ENCODE measurements at places on chromosomes 5 and 9. TPM values are rescaled to one million over a fixed set of nuclear protein-coding genes. Genes with fewer than 3 reads are reported as not detected.

The GMCL2 gene
- not detected for total RNA-seq

The NME5 gene
- total RNA-seq = not detected

The OR13F1 gene
- total RNA-seq = not detected

DNA sequence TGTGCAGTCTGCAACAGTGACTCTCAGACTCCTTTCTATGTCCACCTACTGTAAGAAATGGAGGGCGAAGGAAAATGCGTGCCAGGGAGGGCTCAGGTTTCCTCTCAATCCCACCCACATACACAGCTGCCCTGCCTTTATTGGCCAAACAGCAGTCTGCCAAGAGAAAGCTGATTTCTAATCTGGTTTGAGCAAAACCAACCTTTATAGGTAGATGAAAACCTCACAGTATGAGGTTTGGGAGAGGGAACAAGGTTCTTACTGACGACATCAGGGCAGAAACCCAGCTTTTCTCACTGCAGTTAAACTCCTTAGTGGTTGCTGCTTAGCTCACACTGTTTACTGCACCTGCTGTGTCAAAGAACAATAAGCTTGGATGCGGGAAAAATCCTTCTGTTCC lies 152.3 kb upstream of the KLF9 start:
- no peaks in the 10 kb centered on the region for H3K27me3 ChIP-seq
- DNase-seq = peak; percentile 10

DNA sequence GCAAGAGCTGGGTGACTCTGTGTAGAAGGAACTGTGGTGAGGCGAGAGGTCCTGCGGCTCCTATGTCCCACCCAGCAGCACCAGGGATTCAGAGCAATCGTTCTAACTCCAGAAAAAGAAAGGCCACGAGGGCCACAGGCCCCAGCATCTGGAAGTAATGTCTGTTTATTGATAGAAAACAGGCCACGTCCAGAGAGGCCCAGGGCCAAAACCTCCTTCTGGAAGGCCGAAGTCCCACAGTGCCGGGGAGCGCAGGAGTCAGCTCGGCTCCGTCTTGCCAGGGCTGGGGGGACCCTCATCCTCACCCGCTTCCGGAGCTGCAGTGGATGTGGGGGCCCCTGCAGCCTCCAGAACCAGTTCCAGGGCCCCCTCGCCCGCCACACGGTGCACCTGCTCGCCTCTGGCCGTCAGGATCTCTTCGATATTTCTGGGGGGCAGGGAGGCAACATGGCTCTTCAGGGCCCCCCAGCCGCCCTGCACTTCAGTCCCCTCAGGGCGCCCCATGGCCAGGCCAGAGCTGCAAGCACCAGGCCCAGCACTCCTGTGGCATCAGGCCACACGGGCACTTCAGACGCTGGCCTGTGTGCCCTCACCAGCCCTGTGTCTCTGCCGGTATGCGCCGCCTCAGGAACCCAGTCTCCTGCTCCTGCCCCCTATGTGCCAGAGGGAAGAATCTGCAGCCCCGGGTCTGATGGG lies 1.6 kb downstream of the DNLZ start:
- no peak overlapping the region for H3K4me3 ChIP-seq
- peaks cover 5% of the 10 kb centered on the region for H3K4me1 ChIP-seq
- no peaks in the 10 kb centered on the region for H3K36me3 ChIP-seq
- H3K27ac ChIP-seq = no peak overlapping the region
- H3K27me3 ChIP-seq = no peaks in the 10 kb centered on the region
- DNase-seq = no peak

DNA sequence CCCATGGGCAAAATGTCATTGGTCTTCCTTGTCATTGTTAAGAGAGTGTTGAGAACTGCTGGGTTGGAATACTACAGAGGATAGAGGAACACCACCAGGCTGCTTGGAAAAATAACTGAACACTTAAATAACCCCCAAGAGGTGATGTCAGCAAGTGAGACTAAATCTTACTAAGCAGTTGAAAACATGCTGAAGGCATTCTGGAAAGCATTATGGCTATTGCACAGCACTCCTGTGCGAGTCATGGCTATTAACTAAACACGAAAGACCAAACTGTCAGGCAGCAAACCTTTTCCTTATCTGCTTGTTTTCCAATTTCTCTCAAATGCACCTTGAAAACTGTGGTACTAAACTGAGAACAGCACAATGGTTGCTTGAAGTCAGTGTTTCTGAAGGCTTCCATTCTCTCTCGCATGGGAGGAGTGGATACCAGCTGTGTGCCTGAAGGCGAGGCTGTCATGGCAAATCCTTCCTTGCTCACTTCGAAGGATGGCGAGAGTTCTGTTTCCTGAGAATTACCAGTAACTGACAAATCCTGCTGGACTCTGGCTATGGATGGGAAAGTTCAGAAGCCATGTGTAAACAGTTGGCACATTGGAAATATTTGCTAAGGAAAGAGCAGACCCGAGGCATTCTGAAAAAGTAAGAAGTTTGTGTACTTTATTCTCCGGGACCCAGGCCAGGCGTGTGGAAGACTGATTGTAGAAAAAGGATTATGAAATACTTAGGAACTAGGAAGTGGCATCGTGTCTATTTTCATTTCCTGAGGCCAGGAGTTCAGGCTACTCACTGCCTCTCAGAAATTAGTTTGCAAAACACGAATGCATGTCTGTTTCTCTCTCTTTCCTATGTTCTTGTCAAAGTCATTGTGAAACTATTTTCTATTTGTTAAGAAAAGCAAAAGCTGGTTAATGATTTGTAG lies 182.1 kb downstream of the DMRT2 start:
- no peaks in the 10 kb centered on the region for H3K36me3 ChIP-seq
- H3K4me1 ChIP-seq = no peaks in the 10 kb centered on the region
- no peak for DNase-seq
- H3K27ac ChIP-seq = no peak overlapping the region

DNA sequence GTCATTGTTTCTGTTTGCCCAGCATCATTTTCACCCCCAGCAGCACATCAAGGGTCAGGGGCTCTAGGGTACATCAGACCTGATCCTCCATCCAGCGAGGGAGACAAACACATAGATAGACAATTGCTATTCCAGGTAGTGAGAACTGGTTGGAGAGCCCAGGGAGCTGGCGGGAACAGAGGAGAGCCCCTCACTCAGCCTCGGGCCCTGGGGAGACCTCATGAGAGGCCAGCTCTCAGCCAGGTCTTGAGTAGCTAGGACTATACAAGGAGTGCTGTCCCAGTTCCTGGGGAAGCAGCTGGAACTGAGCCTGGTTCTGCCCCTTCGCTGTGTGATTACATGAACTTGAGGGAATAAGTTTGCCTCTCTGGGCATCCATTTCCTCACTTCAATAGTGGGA lies 80.3 kb downstream of the HRH2 start:
- H3K27ac ChIP-seq = no peak overlapping the region
- no peaks in the 10 kb centered on the region for H3K36me3 ChIP-seq
- DNase-seq = no peak
- no peaks in the 10 kb centered on the region for H3K27me3 ChIP-seq

DNA sequence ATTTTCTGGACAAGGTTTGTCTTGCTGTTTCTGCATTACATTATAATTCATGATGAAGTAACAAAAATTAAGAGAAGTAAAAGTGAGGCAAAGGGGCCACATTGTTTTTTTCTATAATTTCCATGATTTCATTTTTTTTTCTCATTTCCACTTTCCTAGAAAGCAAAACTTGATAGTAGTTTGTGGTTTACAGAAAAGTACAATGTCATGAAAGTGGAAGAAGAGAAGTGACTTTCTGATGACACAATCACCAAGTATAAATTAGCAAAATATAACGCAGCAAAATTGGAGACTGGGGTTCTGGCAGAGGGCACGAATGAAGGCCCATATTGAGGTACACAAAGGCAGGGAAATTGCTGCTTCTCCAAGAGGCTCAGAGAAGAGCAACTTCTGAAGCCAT lies 5.0 kb upstream of the IFNA14 start:
- H3K36me3 ChIP-seq = no peaks in the 10 kb centered on the region
- no peak overlapping the region for H3K27ac ChIP-seq
- no peak for DNase-seq
- no peak overlapping the region for H3K4me3 ChIP-seq

DNA sequence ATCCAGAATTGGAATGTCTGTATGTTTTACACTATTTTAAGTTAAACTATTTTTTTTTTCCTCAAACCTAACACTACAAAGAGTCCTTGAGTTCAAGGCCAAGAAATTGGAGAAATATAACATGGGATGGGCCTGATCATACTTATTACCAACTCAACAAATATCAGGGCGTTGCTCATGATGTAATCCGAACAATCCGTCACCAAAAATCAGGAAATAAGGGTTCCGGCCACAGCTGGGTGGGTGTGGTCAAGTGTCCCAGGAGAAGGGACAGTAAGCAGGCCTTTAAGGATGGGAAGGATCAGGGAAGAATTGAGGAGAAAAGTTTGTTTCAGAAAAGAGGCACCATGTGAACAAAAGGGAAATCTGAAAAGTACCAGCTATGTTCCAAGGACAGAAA lies 29.8 kb downstream of the MED27 start:
- no peak overlapping the region for H3K4me3 ChIP-seq
- no peak for DNase-seq
- no peak overlapping the region for H3K27ac ChIP-seq
- no peaks in the 10 kb centered on the region for H3K36me3 ChIP-seq

DNA sequence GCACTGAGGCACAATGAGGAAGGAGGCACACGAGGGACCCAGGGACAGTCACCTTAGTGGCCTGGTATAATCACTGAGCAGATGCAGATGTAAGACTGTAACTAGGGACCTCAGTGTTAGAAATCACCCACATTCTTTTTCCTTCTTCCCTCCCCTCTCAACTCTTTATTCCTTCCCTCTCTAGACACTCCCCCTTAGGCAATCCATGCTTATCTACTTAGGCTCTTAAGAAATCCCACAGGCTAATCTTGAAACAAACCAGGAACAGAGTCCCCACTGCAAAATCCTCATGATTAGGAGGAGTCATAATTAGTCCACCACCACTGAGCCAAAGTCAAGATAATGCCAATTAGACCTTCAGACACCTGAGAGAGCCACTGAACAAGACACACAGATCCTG lies 84.7 kb downstream of the ELAVL2 start:
- no peaks in the 10 kb centered on the region for H3K4me1 ChIP-seq
- DNase-seq = no peak
- no peaks in the 10 kb centered on the region for H3K36me3 ChIP-seq
- no peak overlapping the region for H3K4me3 ChIP-seq

- no peaks in the 10 kb centered on the region for H3K4me1 ChIP-seq
- no peak for DNase-seq
- no peak overlapping the region for H3K27ac ChIP-seq
- no peaks in the 10 kb centered on the region for H3K27me3 ChIP-seq
Measured at GRCh38 chr5:10856071-10856470, 95.0 kb upstream of the DAP start.

- no peaks in the 10 kb centered on the region for H3K4me1 ChIP-seq
- peaks cover 30% of the 10 kb centered on the region for H3K36me3 ChIP-seq
- no peak overlapping the region for H3K4me3 ChIP-seq
- DNase-seq = no peak
Measured at GRCh38 chr5:43290726-43291125, 22.5 kb downstream of the HMGCS1 start.

- H3K4me3 ChIP-seq = no peak overlapping the region
- H3K27ac ChIP-seq = no peak overlapping the region
- no peak for DNase-seq
- H3K36me3 ChIP-seq = no peaks in the 10 kb centered on the region
- no peaks in the 10 kb centered on the region for H3K4me1 ChIP-seq
Measured at GRCh38 chr5:11384441-11385250, 519.6 kb downstream of the CTNND2 start.

DNA sequence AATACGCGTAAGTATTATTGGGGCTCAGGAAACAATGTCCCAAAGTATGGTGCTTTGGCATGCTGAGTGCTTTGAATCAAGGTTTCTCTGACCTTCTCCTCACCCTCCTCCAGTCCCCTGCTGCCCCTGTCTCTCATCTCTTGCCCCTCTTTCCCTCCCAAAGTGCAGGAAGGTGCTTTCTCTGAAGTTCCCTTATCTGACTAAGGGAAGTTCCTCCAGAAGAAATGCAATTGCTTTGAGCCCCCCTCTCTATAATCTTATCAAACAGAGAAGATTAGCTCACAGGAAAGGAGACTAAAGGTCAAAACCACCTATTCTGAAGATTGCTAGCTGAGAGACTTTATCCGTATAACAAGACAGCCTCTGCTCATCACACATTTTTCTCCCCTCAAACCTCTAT lies 288.1 kb downstream of the ARL15 start:
- H3K27ac ChIP-seq = no peak overlapping the region
- H3K4me1 ChIP-seq = peaks cover 12% of the 10 kb centered on the region
- no peaks in the 10 kb centered on the region for H3K36me3 ChIP-seq
- H3K4me3 ChIP-seq = no peak overlapping the region
- no peaks in the 10 kb centered on the region for H3K27me3 ChIP-seq

- DNase-seq = no peak
- peaks cover 3% of the 10 kb centered on the region for H3K4me1 ChIP-seq
- no peak overlapping the region for H3K27ac ChIP-seq
- no peak overlapping the region for H3K4me3 ChIP-seq
- H3K36me3 ChIP-seq = no peaks in the 10 kb centered on the region
Measured at GRCh38 chr9:134320868-134321471, 5.3 kb upstream of the RXRA start.

DNA sequence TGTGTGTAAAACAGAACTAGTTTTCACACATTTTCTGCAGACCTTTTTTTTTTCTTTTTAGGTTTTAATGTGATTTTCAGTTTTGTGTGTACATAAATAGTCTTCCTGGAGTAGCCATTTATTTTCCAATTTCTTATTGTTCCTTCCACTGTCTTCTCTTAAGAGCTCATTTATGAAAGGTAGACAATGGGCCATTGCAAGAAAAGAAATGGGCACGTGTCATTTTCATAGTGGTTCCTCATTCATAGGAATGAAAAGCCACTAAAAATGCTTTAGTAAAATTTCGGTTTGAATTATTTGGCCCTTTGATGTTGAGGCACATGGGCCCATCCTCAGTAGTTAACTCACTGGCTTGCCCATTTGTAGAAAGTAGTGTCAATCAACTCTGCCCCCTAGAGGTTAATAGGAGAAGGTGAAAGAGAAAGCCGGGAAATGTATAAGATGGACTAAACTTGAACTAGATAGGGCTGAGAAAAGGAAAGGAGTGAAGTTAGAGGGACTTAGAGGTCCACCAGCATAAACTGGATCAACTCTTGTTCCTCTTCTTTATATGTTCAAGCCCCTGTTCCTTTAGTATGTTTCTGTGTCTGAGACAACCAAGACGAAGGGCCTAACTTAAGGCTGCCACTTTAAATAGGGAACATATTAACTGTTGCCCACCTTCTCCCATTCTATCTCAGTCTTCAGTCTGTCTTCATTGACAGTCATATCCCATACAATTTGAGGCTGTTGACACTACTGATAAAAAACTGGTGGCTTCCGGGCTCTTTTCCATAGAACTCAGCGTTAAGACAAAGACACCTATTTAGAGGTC lies 72.6 kb downstream of the SMARCA2 start:
- H3K27me3 ChIP-seq = no peaks in the 10 kb centered on the region
- H3K4me1 ChIP-seq = no peaks in the 10 kb centered on the region
- peak; percentile 50 for DNase-seq

- peak; percentile 28 for DNase-seq
- no peak overlapping the region for H3K27ac ChIP-seq
- peaks cover 9% of the 10 kb centered on the region for H3K4me1 ChIP-seq
- H3K36me3 ChIP-seq = no peaks in the 10 kb centered on the region
- no peaks in the 10 kb centered on the region for H3K27me3 ChIP-seq
- H3K4me3 ChIP-seq = no peak overlapping the region
Measured at GRCh38 chr9:100595391-100596199, 17.7 kb downstream of the CAVIN4 start.

Data from CD8-positive, alpha-beta memory T cell (primary cell).